Glutamatergic neuron (in vitro differentiated cells): ENCODE measurements at places on chromosomes 4 and X.

DNA sequence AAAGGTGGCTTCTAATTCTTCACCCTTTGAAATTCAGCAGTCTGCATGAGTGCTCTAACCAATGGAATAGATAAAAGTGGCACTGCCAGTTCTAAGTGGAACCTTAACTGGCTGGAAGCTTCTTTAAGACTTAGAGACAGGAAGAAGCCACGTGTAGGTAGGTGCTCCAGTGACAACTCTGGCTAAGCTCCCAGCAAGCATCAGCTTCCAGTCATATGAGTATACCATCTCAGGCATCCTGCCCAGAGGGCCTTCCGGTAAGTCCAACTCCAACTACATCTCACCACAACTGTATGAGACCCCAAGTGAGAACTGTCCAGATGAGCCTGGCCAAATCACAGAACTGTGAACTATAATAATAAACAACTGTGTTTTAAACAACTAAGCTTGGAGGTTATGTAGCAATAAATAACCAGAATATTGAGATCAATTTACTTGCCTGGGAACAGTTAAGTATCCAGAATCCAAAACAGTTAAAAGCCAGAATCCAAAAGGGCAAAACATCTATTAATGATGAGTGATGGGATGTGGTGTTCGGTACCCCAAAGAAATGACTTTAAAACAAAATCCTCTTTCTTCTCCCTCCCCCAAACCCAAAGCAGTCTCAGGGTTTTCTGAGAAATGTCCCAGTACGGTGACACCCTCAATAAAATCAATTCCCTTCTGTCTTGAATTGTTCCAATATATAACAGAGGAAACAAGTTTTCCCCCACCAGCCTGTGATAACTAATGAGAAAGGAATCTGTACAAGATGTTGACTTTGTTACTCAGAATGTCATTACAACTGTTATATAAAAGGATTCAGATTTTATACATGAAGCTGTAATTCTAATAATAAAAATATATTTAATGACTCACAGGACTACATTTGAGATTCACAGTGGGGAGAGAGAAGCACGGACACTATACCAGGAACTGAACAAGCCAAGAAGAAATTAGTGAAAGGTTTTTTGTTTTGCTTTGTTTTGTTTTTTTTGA is 4.2 kb downstream of the TSPAN5 start:
- peak overlapping the region; percentile 17 for H3K4me3 ChIP-seq
- DNase-seq = no peak
- no peak overlapping the region for H3K27ac ChIP-seq
- peaks cover 7% of the 10 kb centered on the region for H3K27me3 ChIP-seq
- H3K4me1 ChIP-seq = peaks cover 19% of the 10 kb centered on the region

GRCh38 chrX:49704691-49705404 is 9.1 kb upstream of the PAGE1 start:
- no peaks in the 10 kb centered on the region for H3K27me3 ChIP-seq
- peaks cover 7% of the 10 kb centered on the region for H3K4me1 ChIP-seq
- no peaks in the 10 kb centered on the region for H3K36me3 ChIP-seq
- H3K4me3 ChIP-seq = no peak overlapping the region
- no peak overlapping the region for H3K27ac ChIP-seq

- no peaks in the 10 kb centered on the region for H3K36me3 ChIP-seq
- no peaks in the 10 kb centered on the region for H3K27me3 ChIP-seq
- H3K4me1 ChIP-seq = peaks cover 12% of the 10 kb centered on the region
- no peak overlapping the region for H3K27ac ChIP-seq
- no peak overlapping the region for H3K4me3 ChIP-seq
These were observed 48.9 kb downstream of the SPATA18 start for GRCh38 chr4:52099860-52100461.

- DNase-seq = no peak
- H3K4me3 ChIP-seq = no peak overlapping the region
- H3K27me3 ChIP-seq = peaks cover 6% of the 10 kb centered on the region
- H3K4me1 ChIP-seq = no peaks in the 10 kb centered on the region
- H3K27ac ChIP-seq = no peak overlapping the region
- H3K36me3 ChIP-seq = no peaks in the 10 kb centered on the region
These were observed 182.7 kb upstream of the PCDH7 start for GRCh38 chr4:30537456-30537855.

DNA sequence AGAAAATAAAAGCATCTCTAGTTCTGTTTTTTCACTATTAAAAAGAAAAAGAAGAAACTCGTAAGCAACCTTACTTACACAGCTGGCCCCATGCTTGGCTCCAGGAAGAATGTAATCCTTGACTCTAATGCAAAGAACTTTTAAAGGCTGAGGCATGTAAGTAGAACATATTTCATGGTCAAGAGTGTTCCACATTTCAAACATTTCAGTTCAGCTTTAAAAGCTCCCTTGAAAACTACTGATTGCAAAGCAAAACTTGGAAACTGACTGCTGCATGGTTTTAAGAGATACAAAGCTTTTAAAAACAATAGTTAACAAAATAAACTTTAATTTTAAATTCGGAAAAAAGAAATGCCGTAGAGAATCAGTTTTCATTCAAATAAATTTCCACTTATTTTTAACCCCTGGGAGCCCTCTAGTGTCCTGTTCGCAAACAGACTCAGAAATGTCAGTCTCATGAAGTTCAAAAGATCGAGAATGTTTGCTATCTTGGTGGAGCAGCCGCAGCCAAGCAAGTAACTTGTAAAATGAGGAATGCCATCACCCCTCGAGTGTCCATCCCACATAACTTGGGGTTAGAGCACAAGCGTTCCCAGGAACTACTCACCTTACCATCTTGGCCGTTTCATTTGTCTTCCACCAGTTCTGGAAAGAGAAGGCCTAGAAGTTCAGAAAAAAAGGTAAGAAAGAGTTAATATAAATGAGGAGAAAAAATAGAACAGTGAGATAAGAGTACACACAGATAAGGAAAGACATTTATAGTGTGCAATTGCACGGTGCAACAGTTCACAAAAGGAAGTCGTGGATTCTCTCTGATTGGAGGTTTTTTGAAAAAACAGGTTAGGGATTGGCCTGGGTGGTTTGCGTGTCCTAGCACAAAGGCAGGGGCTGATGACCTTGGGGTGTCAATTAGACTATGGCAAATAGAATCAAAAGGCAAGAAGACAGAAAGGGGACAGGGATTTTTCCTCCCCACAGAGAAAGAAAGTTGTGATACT is at the start of gene GASK1B:
Gene GASK1B (minus strand): TSS at position 765 of the 998 bp plus-strand sequence. CDS start 1,650 bp downstream, outside the sequence.
- H3K36me3 ChIP-seq = no peaks in the 10 kb centered on the region
- no peak within 1 kb of the TSS for H3K27ac ChIP-seq
- no peak within 1 kb of the TSS for H3K4me3 ChIP-seq

GRCh38 chr4:179291657-179292056 is 1849.4 kb upstream of the AGA start:
- no peak overlapping the region for H3K4me3 ChIP-seq
- H3K36me3 ChIP-seq = no peaks in the 10 kb centered on the region
- H3K27me3 ChIP-seq = peaks cover 2% of the 10 kb centered on the region
- H3K27ac ChIP-seq = no peak overlapping the region
- peaks cover 4% of the 10 kb centered on the region for H3K4me1 ChIP-seq

- H3K27ac ChIP-seq = no peak overlapping the region
- peaks cover 2% of the 10 kb centered on the region for H3K27me3 ChIP-seq
- peaks cover 2% of the 10 kb centered on the region for H3K4me1 ChIP-seq
- no peak overlapping the region for H3K4me3 ChIP-seq
These were observed 7.1 kb downstream of the PRAF2 start for GRCh38 chrX:49066690-49067089.

GRCh38 chrX:49199315-49199595 is 738 bp downstream of the SYP start:
- H3K4me1 ChIP-seq = peaks cover 15% of the 10 kb centered on the region
- H3K4me3 ChIP-seq = peak overlapping the region; percentile 95
- peak overlapping the region; percentile 98 for H3K27ac ChIP-seq
- peaks cover 8% of the 10 kb centered on the region for H3K36me3 ChIP-seq
- no peak for DNase-seq

DNA sequence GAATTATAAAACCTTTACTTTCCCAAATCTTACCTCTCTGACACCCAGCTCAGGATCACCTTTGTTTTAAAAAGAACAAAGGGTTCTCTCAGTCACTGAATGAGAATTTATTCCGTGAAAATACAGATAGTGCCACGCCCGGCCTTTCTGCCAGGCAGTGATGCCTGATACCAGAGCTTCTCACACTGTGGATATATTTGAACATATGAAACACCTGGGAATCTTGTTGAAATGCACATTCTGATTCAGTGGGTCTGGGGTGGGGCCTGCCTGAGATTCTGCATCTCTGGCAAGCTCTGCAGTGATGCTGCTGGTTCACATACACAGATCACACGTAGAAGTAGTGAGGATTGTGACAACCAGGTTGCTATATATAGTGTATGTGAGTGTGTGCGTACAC is 46.0 kb downstream of the ELOVL6 start:
- H3K36me3 ChIP-seq = no peaks in the 10 kb centered on the region
- peaks cover 6% of the 10 kb centered on the region for H3K4me1 ChIP-seq
- no peak overlapping the region for H3K4me3 ChIP-seq
- H3K27me3 ChIP-seq = no peaks in the 10 kb centered on the region
- no peak for DNase-seq
- no peak overlapping the region for H3K27ac ChIP-seq

DNA sequence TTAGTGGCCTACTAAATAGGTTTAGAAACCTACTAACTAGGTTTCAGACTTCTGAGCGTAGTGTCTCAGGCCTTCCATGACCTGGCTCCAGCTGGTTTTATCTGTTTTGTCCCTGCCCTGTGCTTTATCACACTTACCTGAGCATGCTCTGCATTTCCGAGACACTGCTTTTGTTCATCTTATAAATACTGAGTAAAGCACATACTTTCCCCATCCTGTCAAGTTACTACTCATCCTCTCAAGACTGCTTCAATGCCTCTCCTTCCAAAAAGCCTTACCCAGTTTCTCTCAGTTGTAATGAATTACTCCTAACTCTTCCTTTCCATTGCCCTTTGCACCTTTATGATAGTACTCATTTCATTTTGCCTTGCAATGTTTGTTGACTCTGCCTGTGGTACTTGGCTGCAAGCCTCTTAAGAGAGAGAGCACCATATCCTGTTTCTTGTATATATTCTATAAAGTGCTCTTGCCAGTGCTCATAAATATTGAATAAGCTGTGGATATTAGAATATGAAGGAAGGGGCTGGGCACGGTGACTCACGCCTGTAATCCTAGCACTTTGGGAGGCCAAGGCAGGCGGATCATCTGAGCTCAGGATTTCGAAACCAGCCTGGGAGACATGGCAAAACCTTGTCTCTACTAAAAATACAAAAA is 34.4 kb downstream of the SLAIN2 start:
- H3K27ac ChIP-seq = peak overlapping the region; percentile 7
- H3K27me3 ChIP-seq = peaks cover 1% of the 10 kb centered on the region
- no peaks in the 10 kb centered on the region for H3K36me3 ChIP-seq
- no peak for DNase-seq

- peak; percentile 12 for DNase-seq
- H3K27ac ChIP-seq = peak overlapping the region; percentile 64
- peaks cover 5% of the 10 kb centered on the region for H3K27me3 ChIP-seq
- no peaks in the 10 kb centered on the region for H3K36me3 ChIP-seq
- peak overlapping the region; percentile 80 for H3K4me3 ChIP-seq
These were observed 548 bp downstream of the TMEM164 start for GRCh38 chrX:110003167-110004156.

DNA sequence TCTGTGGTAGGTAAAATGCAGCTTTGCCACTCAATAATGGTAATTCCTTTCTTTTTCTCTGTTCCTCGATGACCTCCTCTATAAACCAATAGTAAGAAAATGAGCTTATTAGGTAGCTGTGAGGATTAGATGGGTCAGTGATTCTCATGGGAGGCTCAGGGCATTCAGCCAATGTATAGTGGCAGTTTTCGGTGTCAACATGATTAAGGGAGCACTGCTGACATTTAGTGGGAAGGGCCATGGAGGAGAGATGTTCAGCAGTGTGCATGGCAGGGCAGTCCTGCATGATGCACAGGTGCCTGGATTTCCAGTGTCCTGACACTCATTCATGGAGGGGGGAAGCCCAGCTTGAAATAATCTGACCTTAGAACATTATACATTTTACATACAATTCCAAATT is 232.8 kb downstream of the PDGFC start:
- H3K27me3 ChIP-seq = peaks cover 2% of the 10 kb centered on the region
- DNase-seq = no peak
- H3K4me1 ChIP-seq = no peaks in the 10 kb centered on the region
- no peak overlapping the region for H3K27ac ChIP-seq
- H3K4me3 ChIP-seq = no peak overlapping the region

DNA sequence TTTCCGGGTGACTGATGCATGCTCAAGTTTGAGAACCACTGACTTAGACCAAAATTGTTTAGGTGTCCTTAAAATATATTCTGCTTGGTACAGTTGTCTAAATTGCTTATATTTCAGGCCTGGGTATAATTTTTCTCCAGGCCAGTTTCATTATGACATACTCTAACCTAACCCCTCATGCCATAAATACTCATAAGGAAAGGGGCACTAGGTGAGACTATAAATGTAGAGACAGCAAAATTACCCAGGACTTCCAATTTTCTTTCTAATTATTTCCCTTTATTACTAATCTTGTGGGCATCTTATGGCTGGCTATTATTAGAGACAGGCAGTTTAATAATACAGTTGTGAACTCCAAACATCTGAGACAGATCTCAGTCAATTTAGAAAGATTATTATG is 150.2 kb downstream of the RRAGB start:
- no peaks in the 10 kb centered on the region for H3K4me1 ChIP-seq
- no peak overlapping the region for H3K4me3 ChIP-seq
- DNase-seq = no peak
- H3K27me3 ChIP-seq = peaks cover 2% of the 10 kb centered on the region
- H3K27ac ChIP-seq = no peak overlapping the region

- no peak overlapping the region for H3K4me3 ChIP-seq
- peaks cover 3% of the 10 kb centered on the region for H3K4me1 ChIP-seq
- peak; percentile 33 for DNase-seq
- peaks cover under 1% of the 10 kb centered on the region for H3K36me3 ChIP-seq
These were observed 74.6 kb upstream of the SHOX start for GRCh38 chrX:555725-556666.

DNA sequence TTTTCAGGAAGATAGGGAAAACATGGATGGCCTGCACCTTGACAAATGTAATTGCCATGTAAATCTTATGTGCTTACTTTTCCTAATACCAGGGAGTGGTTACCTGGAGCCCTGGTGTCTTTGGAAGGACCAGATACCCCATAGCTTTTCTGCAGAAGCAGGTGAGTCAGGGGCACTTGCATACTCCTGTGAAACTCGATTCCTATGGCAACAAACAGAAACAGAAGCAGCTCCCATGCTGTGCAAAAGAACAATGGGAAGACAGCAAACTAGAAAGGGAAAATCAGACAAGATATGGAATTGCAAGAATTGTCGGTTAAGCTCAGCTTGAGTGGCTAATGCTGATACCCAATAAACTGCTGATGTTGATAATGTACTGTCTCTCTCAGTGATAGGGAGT is 117.4 kb upstream of the AFF2 start:
- no peaks in the 10 kb centered on the region for H3K36me3 ChIP-seq
- no peak for DNase-seq
- H3K4me1 ChIP-seq = no peaks in the 10 kb centered on the region
- H3K4me3 ChIP-seq = no peak overlapping the region
- H3K27ac ChIP-seq = no peak overlapping the region

GRCh38 chr4:43048570-43048969 is 156.1 kb downstream of the GRXCR1 start:
- no peak for DNase-seq
- H3K36me3 ChIP-seq = no peaks in the 10 kb centered on the region
- no peaks in the 10 kb centered on the region for H3K27me3 ChIP-seq
- no peak overlapping the region for H3K4me3 ChIP-seq

GRCh38 chrX:70477734-70478075 is 33.1 kb downstream of the DLG3 start:
- H3K4me1 ChIP-seq = peaks cover 45% of the 10 kb centered on the region
- peak overlapping the region; percentile 75 for H3K4me3 ChIP-seq
- peak overlapping the region; percentile 95 for H3K27ac ChIP-seq
- no peak for DNase-seq
- no peaks in the 10 kb centered on the region for H3K27me3 ChIP-seq
